ENCODE measurements at places on chromosomes 1 and 21. TPM values are rescaled to one million over a fixed set of nuclear protein-coding genes. Genes with fewer than 3 reads are reported as not detected.
A peak's percentile ranks its signal among the peaks of the same experiment; 100 is the strongest.

NHLH1 gene
- 0.18 TPM for total RNA-seq

PRDM15 gene
- total RNA-seq = 11.2 TPM

CD1E gene
- not detected for total RNA-seq

WNT2B gene
- 1.6 TPM for total RNA-seq

OVAAL gene
- not detected for total RNA-seq

DNA sequence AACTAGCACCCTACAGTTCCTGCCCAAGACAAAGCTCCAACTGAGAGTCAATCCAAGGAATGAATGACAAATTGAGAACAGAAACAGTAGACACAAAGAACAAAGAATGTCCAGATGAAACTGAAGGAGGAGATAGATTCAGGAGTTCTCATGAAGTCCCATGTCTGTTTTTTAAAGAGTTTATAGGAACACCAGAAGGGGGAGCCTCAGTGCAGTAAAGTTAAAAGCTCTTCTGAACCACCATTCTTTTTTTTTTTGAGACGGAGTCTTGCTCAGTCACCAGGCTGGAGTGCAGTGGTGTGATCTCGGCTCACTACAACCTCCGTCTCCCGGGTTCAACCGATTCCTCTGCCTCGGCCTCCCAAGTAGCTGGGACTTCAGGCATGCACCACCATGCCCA lies 323.6 kb downstream of the MRPL39 start:
- no peak for DNase-seq

DNA sequence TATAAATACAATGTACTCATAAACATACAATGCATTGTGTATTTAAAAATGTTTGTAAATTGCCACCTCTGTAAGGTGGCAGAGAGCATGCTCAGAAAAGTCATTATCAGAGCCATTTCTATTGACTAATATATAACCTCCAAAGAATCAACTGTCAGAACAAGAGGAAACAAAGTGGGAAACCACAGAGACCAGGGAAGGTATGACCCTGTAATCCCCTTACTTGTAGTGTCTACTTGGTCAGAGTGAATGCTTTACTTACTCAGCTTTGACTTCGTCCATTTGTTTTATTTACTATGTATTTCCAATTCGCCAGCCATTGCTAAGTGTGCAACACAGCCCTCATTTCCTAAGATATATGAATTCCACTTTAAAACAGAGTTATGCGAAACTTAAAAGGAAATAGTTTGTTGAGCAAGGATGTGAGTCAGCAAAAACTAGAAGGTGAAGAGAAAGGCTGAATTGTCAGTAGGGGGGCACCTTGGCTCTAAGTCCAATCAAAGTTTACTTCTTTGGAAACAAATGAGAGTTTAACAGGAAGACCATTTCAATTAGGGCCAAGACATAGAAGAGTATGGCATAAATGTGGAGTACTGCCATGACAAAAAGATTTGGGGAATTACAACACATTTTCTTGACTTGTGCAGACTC lies 671.7 kb upstream of the PTBP2 start:
- no peak for DNase-seq

- no peak for DNase-seq
Measured at GRCh38 chr1:41393716-41394368, 32.6 kb downstream of the FOXO6 start.

DNA sequence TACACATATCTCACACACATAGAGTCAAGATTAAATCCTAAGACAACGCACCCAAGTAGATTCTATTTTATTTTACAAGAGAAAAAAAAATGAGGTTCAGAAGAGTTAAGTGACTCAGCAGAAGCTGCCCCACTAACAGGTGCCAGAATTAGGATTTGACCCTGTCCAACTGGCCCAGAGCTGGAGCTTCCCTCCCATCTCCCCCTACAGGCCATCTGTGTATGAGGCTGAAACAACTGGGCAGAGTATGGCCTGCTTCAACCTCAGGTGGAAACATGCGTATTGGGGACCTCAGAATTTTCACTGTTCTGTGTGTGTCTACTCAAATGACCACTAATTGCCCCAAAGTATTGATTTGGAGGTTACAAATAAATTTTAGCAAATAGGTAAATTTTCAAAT lies 29.9 kb downstream of the PSMG1 start:
- DNase-seq = no peak

DNA sequence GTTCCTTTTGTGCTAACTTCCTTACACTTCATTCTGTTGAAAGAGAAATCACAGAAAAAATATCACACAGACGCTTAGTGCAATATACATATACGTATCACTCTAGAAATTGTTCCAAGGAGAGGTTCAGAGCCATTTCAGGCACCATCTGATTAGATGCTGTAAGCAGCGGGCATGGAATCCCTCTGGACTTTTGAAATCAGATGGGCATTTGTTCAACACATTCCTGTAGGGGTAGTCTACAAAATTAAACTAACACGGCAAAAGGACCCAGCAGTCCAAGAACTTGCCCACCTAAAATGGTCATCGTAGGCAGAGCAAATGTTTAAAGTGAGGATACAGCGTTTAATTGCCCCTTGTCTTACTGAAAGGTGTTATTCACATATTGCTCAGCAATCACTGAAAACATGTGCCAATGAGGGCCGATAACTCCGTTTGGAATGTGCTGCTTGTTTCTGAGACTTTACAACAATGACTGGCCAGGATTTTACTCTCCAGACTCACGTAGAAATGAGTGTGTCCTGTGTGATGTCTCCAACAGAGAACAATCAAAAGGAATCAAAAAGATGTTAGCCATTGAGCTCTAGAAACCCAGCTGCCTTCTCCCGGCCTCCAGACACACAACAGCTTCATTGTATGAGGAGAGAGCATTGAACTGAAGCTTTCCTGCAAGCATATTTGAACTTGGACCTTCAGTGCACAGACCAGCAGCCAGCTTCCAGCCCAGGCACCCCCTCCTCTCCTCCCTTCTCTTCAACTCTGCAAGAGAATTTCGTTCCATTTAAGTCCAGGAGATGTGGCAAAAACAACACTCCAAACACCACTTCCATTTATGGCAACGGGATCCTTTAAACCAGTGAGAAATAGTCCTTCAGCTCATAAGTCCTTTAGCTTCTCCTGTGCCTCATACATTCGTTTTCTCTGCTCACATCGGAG lies 32.1 kb upstream of the ADORA3 start:
- no peak for DNase-seq

DNA sequence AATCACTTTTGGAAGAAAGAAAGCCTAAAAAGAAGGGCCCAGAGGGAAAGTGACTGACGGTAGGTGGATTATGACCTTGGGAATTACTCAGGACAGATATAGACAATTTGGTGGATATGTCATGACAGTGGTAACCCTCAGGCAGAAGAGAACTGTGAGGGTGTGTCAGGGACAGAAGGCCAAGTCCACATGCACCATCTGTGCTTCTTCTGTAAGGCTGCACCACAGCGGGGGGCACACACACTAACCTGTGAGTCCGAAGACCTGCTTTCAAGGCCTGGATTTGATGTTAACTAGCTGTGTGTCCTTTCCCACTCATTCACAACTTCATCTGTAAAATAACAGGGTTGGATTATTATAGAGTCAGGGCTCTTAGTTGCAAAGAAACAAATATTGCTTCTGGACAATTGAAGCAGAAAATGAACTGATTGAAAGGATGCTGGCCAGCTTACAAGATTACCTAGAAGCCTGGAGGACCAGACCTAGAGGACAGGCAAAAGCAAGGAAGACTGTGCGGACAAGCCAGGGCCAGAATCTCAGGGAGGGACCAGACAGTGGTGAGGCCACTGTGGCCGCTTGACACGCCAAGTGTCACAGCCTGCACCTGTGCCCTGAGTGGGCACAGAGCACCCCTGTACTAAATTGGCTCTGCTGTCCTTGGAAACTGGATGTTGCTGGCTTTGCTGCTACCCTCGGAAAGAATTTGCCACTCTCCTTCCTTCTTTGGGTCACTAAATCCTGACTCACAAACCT lies 34.7 kb upstream of the USP24 start:
- no peak for DNase-seq

DNA sequence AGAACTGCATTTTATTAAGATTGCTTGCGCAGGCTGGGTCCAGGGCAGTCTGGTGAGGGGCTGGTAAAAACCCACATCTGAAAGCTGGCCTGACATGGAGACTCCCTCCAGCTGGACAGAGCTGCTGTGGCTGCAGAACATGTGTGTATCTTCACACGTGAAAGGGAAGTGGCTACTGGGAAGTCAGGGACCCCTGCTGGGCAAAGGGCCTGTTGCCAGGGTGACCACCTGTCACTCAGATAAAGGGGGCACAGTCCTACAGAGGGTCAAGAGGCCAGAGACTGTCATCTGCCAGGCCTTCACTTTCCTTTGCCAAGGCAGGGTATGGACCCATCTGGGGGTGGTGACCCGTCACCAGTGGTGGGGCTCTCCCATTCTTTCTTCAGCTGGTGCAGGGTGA lies 17.5 kb downstream of the NKAIN1 start:
- DNase-seq = no peak

DNA sequence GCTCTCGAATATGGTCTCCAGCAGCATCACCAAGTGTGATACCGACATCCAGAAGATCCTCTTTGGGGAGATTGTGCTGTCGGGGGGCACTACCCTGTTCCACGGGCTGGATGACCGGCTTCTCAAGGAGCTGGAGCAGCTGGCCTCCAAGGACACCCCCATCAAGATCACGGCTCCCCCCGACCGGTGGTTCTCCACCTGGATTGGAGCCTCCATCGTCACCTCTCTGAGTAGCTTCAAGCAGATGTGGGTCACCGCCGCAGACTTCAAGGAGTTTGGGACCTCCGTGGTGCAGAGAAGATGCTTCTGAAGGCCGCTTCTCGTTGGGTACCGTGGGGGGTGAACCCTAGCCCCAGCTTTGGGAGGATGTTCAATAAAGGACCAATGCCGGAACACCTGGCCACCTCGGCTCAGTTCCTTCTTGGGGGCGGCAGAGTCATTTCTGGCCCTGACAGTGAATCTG lies 1.3 kb downstream of the ACTRT2 start:
- no peak for DNase-seq

GRCh38 chr1:117582451-117582850 lies 23.4 kb upstream of the TENT5C start:
- no peak for DNase-seq

- DNase-seq = no peak
Measured at GRCh38 chr1:208358651-208359050, 114.5 kb upstream of the PLXNA2 start.

DNA sequence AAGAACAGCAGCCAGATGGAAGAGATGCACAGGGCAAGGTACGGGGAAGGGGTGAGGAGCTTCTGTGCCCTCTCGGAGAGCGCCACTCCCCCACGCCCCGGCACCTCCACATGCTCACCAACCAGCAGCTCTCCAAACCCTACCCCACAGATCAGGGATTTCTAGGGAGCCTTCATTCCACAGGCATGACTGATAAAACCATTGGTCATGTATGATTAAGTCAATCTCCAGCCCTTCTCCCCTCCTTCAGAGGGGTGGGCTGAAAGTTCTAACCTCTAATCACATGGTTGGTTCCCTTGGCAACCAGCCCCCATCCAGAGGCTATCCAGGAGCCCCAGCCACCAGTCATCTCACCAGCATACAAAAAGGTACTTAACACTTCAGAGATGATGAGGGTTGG lies 144.7 kb downstream of the TGFBR3 start:
- DNase-seq = no peak

DNA sequence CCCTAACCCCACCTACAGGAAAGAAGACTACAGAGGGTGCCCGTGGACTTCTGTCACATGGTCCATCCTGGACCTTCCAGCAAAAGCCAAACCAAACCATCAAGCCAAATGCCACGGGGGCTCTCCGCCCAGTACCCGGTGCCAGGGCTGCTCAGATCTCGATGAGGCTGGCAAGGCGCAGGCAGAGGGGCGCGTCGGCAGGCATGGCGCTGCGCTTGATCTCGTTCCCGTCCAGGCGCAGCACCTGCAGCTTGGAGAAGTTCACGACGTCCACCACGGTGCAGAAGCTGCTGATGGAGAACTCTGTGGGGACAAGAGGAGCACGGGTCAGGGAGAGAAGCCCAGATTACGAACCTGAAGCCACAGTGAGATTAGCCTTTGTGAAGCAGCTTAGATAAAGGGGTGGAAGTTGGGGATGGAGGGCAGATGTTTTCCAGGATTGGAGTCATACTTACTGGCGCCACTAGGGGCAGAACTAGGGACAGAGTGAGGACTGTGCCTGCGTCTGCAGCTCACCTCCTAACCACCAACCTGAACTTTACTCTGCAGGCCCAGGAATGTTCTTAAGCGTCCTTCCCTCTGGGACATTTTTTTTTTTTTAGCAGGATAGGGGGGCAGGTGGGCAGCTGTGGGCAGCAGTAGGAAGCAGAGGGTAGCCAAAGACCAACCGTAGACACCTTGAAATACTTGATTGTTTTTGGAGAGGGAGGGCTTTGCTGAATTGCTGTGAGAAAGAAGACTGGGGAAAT lies 8.6 kb downstream of the FMOD start:
- no peak for DNase-seq

DNA sequence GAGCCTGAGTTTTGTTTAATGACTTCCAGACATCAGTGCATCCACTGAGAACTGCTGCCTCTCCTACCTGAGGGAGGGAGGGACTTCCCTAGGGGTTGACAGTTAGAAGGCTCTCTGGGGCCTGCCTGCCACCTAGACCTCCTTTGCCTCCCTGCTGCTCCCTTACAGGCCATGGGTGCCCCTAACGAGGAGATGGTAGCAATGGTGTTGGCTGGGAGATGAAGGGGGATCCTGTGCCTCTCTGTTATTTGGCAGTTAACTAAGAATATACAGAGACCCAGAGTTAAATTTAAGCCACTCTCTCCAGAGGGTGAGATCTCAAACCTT lies 66.1 kb downstream of the UBE2U start:
- no peak for DNase-seq

DNA sequence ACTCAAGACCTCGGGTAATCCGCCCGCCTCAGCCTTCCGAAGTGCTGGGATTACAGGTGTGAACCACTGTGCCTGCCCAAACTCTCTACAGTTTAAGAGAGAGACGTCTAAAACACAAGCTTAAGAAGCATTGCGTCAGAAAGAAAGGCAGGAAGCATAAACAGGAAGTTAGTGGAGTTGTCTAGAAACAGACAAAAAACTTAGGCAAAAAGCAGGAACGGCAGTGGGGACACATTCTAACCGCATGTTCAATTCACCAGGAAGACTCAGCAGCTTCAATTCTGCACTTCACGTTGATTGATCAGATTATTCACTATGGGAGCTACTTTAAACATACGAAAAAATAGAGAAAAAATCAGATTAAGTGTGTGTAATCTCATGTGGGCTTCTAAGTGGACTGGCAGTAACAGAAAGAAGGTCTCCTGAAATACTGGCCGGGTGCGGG lies 7.4 kb downstream of the CFAP74 start:
- DNase-seq = no peak

- DNase-seq = no peak
Measured at GRCh38 chr1:2412773-2413494, 570 bp upstream of the PEX10 start.

GRCh38 chr1:170560681-170561285 lies 28.8 kb downstream of the GORAB start:
- DNase-seq = no peak

DNA sequence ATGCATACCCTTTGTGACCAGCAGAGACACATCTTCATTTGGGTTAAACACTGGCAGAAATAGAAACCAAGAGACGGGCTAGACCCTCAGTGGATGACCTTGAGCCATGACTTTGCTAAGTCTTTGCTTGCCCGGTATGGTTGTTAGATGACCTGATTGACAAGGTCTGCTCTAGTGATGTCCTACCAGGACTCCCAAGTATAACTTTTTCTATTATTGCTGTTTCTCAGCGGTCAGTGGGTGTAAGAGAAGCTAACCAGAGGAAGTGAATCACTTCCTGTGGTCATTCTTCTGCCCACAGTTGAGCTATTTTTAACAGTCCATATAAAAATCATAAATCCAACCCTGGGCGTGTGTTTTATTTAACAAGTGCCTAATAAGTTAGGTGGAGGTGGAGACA lies 126.2 kb upstream of the ETS2 start:
- DNase-seq = peak; percentile 24

Measured in Panc1 (cell line).